Stimulated activated CD8-positive, alpha-beta memory T cell treated with anti-CD3 and anti-CD28 coated beads, Interleukin-4, amount 100 ng/mL, for 1 hour (primary cell): ENCODE measurements at places on chromosomes 3 and 15.

- no peak for DNase-seq
Measured at GRCh38 chr15:71538181-71538580, 272.2 kb upstream of the NR2E3 start.

- no peak for DNase-seq
Measured at GRCh38 chr15:40943764-40944365, 9.4 kb upstream of the CHAC1 start.

DNA sequence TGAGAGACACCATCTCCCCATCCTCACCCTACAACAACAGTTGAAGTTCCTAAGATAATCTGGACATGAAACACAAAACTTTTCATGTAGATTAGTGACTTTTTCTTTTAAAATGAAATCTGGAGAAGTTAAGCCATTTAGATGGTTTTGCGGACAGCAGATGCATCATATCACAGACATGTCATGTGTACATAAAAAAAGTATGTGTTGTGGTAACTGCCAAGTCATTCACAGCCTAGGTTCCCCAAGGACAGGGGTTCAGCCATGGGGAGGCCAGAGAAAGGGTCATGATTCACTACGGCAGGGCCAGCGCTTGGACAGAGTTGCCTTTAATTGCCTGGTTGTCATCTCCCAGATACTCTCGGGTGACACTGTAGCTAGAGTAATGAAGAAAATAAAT is 163.2 kb downstream of the PDZRN3 start:
- no peak for DNase-seq

DNA sequence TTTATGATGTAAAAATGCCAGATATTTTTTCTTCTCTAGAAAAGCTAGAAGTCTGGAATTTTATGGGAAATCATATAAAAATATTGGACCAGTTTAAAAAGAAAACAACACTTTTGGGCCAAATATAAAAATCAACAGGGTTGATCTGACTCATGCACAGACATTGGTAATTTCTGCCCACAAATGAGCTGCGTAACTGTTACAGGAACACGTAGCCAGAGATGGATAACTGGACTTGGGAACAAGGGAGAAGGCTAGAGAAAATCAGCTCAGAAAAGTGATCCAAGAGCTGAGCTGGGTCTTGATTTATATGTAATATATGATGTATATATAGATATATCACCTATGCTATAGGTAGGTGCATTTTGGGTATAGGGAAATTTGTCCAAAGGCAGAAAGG is 36.8 kb upstream of the NAALADL2 start:
- DNase-seq: no peak

GRCh38 chr3:193129607-193130006 is 111.4 kb upstream of the PLAAT1 start:
- no peak for DNase-seq

- DNase-seq: no peak
Measured at GRCh38 chr15:33374226-33374914, 63.6 kb downstream of the RYR3 start.

DNA sequence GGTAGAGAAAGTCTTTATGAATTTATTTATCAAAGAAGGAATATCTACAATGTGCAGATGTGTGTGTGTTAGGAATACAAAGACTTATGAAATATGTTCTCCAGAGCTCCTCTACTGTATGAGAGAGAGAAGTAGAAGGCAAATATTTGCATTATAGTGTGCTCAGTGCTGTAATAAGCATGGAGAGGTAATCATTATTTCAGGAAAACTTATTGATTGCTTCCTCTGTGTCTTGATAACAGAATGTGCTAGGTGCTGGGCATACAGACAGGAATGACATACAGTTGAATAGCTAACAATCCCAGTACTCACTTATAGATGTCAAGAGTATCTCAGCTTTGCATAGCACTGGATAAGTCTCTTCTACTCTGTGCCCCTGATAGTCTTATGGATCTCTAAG is 30.2 kb downstream of the ATG7 start:
- no peak for DNase-seq

- DNase-seq: no peak
Measured at GRCh38 chr3:145118303-145118702, 1042.7 kb downstream of the PLOD2 start.

- DNase-seq: no peak
Measured at GRCh38 chr15:69954666-69955065, 143.1 kb downstream of the TLE3 start.

DNA sequence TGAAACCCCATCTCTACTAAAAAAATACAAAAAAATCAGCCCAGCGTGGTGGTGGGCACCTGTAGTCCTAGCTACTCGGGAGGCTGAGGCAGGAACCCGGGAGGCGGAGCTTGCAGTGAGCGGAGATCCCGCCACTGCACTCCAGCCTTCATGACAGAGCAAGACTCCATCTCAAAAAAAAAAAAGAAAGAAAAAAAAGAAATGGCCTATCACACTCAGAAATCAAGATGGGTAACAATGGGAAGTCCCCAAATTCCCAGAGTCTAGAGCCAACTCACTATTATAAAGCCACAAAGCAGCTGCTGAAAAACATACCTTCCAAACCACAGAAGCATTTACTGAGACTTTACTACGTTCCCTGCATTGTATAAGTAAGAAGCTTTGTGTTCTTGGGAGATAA is 7.5 kb downstream of the HDGFL3 start:
- no peak for DNase-seq

DNA sequence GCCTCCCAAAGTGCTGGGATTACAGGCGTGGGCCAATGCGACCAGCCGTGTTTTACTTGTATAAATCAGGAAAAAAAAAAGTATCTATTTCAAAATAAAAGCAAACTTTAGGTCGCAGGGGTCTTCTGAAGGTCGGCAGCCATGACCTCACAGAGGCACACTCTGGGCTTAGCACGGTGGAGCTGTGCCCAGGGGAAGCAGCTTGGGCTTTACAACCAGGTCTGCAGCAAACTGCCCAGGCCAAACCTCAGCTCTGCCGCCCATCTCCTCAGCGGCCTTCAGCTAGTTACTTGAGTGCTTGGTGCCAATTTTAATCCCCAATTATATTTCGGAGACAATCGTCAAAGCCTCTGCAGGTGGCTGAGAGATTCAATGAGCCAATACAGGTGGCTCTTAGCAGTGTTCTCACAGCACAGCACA is 30.1 kb downstream of the ZDHHC19 start:
- DNase-seq: no peak

DNA sequence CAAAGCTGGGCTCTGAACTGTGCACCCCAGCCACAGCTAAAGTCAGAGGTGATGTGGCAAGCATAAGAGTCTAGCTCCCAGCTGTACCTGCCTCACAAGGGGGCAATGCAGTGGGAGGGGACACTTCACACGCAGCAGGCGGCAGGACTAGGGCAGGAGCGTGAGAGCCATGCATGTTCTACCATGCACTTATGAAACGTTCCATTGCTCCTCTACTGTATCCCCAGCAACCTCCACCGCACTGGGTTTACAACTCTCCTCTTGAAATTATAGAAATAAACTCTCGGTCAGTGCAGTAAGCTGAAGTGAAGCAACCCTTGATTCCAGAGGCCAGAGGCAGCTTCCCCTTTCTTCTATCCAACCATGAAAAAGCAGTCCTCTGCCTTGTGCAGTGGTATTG is 298.6 kb upstream of the STT3B start:
- DNase-seq: no peak
